Amniotic stem cell (primary cell): ENCODE measurements at places on chromosomes 3 and 15.

DNA sequence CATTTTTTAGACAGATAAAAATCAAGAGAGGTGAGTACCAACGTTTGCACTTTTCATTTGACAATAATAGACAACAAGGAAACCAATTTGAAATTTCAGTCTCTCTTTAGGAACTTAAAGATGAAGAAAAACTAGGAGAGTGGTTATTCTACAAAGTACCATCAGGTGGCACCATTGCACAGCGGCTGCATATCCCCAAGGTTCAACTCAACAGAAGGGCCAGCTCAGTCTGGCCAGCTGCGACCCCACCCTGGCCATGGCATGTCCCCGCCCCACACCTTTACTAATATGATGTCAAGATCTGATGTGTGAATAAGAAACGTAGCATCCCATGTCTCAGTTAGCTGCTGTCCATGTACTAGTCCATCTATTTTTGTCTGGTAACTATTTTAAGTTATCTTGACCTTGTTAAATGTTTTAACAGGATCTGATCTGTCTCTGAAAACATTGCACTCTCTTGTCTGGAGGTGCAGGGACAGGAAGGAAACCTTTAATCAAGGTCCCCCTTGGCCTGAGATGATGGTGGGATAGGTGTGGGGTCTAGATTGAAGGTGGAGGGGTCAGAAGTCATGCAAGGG lies 35.5 kb upstream of the CGNL1 start:
- DNase-seq = peak; percentile 25

GRCh38 chr3:122562923-122563716 lies 980 bp downstream of the PARP9 start:
- no peak for DNase-seq

DNA sequence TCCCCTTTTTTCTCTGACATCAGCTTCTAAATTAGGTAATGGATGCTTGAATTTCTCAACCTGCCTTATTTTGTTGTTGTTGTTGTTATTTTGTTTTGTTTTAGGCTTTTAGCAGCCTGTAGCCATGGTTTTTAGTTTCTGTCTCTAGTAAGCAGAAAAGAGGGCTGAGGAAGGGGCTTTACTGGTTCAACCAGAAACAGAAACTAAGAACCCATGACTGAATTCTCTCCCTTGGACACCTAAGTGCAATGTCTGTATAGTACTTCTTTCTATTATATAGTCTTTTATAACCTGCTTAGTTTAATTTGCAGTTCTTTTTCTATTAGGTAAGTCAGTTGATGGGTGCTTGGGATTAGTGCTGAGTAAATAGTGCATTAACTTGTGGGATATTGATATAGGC lies 129.0 kb downstream of the BBX start:
- no peak for DNase-seq

DNA sequence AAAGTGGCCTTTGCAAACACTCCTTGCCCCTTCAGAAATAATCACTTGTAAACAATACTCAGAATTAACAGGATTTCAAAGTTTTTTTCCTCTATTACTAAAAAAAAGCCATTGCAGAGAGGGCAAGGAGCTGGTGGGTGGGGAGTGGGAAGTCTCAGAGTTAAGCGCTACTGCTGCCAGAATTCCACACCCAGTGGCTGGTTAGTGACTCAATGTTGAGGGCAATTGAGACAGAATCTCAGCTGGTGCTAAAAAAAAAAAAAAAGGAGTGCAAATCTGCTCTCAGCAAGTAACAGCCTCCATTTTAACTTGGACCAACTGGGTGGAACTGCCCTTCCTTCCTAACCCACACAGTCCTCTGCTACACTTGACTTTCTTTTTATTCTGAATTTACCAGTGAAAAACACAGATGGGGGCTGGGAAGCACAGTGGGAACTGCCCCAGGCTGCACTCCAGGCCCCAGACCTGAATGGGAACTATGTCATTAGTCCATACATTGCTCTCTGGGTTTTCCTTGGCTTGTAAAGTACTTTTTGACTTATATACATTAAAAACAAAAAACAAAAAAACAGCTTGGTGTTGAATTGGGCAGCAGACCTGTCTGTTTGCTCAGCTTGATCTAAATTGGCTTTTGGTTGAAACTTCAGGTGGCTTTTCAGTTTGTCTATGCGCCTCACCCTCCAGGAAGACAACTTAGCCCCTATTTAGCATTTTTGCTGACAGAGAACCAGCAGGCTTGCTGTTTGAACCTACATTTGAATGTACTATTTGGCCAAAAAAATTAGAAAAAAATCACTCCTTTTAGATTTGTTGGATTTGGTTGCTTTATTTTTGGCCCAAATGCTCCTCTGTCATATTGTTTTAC lies 357.8 kb upstream of the TBL1XR1 start:
- no peak for DNase-seq

- DNase-seq = no peak
Measured at GRCh38 chr3:134795746-134796280, 753 bp downstream of the EPHB1 start.

GRCh38 chr3:27431116-27431515 lies 53.1 kb downstream of the SLC4A7 start:
- DNase-seq = peak; percentile 83

DNA sequence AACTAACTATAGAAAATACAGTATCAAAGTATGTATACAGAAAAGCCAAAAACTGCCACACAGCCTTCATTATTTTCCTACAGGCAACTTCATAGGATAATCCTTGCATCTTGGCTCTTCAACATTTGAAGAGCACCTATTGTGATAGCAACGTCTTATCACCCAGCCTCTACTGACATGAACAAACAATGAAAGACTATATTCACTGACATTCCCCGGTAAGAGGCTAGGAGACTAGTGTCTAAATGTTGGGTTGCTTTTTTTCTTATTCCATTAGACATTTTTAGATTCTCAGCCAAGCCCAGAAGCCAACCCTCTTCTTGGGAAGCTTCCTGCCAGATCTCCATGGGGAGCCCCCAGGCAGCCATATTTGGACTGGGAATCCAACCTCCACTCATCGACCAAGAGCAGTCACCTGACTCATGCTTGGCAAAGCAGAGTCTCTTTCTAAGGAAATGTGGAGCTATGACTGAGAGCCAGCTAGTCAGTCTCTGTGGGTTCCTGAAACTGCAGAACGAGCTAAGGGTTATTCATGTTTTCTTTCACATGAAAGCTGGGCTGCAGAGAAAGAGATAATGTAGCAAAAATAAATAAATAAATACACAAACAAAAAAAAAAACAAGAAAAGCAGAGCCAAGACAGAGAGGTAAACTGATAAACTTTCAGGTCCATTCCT lies 227.5 kb downstream of the MAGI1 start:
- no peak for DNase-seq

DNA sequence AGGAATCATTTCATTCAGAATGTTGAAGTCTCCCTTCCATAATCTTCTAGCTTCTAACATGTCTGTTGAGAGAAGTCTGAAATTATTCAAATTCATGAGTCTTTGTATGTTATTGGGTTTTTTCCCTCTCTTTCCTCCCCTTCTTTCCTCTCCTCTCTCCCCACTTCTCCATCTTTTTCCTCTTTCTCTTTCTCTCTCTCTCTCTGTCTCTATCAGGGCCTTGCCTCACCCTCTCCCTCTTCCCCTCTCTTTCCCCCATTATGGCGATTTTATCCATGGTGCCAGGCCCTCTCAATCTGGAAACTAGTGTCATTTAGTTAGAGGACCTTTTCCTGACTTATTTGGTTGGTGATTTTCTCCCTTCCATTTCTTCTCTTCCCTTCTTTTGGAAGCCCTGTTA lies 147.3 kb downstream of the SST start:
- DNase-seq = no peak

DNA sequence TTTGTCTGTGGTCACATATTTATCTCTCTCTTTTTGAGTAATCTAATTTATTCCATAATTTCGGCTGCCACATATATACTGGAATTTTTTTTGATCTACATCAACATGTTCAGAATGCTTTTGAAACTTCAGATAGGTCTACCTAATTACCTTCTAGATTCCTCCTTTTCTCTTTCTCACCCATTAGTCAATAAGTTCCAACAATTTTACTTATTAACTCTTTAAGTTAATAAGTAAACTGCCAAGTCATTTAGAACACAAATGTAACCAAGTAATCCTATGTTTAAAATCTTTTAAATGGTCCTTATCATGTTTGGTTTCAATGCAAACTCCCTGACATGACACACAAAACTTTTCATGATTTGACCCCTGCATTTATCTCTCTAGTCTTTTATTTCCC lies 410.5 kb downstream of the UNC13C start:
- DNase-seq = no peak

DNA sequence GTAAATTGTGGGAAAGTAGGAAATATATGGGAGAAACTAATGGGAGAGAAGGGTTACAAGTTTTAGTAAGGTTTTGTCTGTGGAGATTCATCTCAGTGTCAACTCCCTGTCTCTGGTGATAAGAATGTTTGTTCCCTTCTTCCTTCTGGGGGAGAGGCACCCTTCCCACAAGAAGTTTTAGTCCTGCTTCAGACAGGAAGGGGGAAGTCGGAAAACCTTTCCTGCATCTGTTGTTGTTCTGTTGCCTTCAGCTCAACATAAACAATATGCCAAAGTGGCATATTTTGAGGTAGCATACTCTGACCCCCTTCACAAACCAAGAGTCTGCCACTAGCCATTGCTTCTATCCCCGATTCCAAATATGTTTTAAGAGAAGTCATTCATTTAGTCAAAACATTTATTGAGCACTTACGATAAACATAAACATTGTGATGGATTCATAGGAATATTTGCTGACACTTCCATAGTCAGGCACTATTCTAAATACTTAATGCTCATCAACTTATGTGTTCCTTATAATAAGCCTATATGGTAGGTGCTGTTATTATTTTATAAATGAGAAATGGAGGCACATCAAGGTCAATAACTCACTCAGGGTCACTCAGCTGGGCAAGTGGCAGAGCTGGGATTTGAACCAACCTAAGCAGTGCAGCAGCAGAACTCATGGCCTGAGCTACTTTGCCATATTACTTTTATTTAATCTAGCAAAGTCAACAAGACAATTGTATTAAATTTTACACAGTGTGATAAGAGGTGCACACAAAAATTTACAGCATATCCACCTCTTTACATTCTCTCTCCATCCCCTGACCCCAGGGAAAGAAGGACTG lies 34.2 kb upstream of the TIMP4 start:
- no peak for DNase-seq

DNA sequence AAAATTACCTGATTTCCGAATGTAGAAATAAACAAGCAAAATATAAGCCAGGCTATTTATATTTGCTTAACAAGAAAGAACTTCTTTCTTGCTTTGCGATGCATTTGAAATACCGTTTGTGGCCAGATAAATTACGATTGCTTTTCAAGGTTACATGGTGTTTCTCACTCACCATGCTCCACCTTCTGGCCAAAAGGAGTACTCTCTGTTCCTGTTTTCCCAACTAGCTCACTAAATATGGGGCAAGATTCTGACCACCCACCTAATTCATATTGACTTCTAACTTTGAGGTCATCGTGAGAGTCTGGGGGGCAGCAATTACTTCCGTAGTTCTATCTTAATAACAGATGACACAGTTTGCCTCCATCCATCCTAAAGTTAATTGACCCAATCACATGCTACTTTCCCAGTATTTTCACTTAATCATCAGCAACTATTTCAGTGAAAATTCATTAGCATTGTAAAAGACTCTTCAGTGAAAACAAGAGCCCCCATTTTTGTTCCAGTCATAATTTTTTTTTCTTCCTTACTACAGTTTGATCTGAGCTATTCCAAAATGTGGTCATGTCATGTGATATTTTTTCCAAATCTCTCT lies 25.9 kb downstream of the ACP3 start:
- peak; percentile 42 for DNase-seq

DNA sequence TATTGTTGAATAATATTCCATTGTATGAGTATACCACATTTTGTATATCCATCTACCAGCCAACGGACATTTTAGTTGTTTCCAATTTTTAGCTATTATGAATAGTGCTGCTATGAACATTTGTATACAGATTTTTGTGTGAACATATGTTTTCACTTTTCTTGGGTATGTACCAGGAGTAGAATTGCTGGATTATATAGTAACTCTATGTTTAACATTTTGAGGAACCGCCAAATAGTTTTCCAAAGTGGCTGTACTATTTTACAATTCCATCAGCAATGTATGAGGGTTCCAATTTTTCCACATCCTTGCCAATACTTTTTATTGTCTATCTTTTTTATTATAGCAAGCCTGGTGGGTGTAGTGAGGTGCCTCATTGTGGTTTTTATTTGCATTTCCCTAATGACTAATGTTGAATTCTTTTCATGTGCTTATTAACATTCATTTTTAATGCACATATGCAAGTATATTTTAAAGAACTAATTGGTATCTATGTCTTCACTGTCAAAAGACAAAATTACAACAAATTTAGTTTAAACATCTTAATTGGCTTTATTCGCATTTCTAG lies 77.5 kb upstream of the PIAS1 start:
- DNase-seq = no peak

GRCh38 chr3:18988614-18989229 lies 159.6 kb upstream of the KCNH8 start:
- no peak for DNase-seq

- DNase-seq = no peak
Measured at GRCh38 chr3:18033581-18034108, 291.2 kb upstream of the TBC1D5 start.

- DNase-seq = no peak
Measured at GRCh38 chr15:34679291-34679690, 75.5 kb downstream of the GJD2 start.

DNA sequence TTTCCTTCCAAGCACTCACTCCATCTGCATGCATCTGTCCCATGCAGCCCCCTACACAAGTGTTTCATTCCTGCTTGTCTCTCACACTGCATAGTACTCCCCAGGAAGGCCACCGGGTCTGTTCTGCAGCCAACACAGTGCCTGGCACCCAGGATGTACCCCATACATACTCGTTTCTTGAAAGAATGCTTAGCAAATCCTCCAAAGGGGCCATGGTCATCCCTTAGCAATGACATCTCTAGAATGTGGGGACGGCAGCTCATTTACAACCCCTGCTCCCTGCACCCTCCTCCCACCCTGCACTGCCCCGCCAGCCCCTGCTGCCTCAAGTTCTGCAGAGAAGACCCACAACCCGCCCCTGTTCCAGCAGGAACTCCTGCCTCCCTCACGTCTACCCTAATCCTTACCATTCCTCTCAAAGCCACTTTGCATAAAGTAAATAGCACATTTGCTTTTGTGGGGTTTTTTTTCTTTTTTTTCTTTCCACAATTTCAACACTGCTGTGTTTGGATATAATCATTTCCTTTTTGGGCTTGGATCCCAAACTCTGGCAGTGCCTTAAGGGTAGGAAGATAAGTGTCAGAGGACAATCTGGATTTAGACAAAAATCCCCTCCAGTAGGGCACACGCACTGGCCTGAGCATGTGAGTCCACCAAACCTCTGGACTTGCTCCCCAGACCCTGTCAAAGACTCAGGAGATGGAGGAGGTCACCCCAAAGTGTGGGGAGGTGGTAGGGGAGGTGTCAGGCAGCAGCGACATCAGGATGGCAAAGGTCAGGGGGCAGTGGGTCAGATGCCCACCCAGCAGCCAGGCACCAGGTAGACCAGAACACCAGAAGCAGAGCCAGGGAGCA lies 68.4 kb downstream of the MEGF11 start:
- DNase-seq = no peak

GRCh38 chr15:63231206-63231605 lies 41.8 kb downstream of the RAB8B start:
- no peak for DNase-seq

- no peak for DNase-seq
Measured at GRCh38 chr3:3664935-3665334, 134.3 kb upstream of the LRRN1 start.
